ENCODE measurements at places on chromosomes 13 and 19.

DNA sequence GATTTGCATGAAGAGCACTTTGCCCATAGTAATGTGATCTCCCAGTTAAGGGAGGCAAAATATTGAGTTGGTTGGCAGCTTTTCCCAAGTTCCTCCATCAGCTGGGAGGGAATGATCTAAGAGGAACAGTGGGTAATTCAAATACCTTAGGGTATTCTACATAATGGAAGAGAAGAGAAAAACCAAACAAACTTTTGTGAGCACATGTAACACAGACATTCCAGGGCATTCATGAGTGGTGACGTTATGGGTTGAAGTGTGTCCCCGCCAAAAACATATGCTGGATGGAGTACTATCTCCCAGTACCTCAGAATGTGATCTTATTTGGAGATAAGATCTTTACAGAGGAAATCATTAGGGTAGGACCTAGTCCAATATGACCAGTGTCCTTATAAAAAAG lies 220.1 kb downstream of the FOXO1 start:
- no peak for DNase-seq

GRCh38 chr19:12497032-12497431 lies 12.4 kb upstream of the ZNF709 start:
- DNase-seq = no peak

GRCh38 chr19:42268704-42269477 lies at the start of gene CIC:
Gene CIC (plus strand): TSS chr19:42269252. CDS start chr19:42271784, 2,532 bp downstream.
- peak; percentile 100 for DNase-seq

DNA sequence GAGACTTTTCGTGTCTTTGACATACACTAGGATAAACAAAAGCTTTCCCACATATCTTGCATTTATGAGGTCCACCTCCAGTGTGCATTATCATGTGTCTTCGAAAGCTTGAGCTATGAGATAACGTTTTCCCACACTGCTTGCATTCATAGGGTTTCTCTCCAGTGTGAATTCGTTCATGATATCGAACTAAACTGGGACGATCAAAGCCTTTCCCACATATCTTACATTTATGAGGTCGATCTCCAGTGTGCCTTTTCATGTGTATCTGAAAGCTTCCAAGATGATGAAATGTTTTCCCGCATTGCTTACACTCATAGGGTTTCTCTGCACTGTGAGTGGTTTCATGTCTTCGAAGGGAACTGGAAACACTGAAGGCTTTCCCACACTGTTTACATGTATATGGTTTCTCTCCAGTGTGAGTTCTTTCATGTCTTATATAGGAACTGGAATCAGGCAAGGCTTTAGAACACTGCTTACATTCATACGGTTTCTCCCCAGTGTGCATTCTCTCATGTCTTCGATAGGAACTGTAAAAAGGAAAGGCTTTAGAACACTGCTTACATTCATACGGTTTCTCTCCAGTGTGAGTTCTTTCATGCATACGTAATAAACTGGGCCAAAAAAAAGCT lies 14.5 kb downstream of the ZNF563 start:
- DNase-seq = no peak

DNA sequence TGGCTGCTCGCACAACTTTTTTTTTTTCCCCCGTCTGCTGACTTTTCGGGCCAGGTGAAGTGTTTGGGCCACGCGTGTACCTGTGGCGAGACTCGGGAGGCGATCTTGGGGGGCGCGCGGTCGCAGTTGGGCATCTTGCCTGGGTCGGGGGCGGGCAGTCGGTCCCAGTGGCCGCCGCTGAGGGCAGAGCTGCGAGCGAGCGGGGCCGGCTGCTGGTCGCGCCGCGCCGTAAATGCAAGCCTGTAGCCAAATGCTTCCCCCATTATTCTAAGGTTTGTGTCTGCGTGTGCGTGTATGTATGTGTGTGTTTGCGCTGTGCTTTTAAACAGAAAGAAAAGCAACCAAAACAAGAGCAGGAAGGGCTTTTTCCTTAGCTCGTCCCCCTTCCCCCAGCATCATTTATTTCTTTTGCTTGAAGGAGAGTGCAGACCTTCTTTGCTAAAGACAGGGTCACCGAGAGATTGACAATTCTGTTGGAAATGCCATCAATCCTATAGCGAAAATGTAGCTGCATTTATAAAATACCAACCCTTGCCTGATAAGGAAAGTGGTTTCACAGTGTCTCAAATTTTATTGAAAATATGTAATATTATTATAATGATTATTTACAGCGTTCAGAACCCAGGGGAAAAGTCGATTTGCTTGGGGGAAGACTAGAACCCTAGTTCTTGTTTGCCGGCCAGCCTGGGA lies 143.2 kb upstream of the ZNF536 start:
- DNase-seq = no peak

DNA sequence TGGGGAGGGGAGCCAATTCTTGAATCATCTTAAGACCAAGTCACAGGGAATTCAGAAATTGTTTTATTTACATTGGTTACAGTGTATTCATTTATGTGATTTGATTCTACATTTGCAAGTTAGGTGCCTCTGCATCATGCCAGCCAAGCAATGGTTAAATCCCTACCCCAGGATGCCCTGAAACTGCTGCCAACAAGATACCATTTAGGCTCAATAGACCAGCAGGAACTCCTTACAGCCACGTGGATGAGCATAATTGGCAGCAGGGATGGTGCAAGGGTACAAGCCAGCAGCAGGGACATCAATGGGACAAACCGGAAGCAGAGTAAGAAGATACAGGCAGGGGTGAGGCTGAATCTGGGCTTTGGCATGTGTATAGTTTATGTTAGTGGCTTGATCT lies 72.4 kb upstream of the NBEA start:
- no peak for DNase-seq

Data from right atrium auricular region (tissue), 2 donors.